ENCODE measurements at places on chromosomes 7 and 10.

DNA sequence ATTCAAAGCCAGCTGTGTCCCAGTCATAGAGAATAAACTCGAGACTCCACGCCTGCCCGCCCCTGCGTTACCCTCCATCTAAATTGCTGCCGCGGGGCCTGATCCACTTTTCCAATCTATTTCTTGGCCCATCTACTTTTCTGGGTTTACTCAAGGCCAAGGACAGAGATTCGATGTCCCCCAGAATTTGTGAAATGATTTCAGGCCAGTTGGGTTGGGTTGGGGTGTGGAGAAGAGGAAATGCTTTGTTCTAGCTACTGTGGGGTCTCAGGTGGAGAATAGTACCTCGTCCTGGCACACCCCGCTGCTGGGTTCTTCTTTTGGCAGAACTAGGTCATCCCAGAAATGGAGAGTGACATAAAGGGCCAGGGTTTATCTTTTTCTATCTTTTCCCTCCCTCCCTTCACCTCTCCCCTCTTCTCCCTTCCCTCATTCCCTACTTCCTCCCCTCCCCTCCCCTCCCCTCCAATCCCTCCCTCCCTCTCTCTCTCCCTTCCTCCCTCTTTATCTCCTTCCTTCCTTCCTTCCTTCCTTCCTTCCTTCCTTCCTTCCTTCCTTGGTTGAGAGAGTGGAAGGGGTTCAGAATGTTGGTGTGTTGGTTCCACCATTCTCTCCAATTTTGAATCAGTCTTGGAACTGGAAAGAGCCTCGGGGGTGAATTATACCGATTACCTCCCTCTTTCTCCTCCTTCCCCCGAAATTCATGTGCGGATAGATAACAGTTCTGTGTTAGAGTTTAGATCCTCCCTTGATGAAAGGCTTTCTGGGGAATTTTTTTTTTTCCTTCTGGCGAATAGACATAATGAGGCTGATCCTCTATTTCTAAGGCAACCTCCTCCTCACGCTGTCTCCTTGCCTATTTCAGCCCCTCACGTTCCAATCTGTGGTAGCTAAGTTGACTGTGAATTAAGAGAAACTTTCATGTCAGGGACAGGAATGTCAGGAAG is 1.2 kb upstream of the TMEM229A start:
- DNase-seq: no peak

- no peak for DNase-seq
Measured at GRCh38 chr10:308572-309085, 173.4 kb downstream of the ZMYND11 start.

DNA sequence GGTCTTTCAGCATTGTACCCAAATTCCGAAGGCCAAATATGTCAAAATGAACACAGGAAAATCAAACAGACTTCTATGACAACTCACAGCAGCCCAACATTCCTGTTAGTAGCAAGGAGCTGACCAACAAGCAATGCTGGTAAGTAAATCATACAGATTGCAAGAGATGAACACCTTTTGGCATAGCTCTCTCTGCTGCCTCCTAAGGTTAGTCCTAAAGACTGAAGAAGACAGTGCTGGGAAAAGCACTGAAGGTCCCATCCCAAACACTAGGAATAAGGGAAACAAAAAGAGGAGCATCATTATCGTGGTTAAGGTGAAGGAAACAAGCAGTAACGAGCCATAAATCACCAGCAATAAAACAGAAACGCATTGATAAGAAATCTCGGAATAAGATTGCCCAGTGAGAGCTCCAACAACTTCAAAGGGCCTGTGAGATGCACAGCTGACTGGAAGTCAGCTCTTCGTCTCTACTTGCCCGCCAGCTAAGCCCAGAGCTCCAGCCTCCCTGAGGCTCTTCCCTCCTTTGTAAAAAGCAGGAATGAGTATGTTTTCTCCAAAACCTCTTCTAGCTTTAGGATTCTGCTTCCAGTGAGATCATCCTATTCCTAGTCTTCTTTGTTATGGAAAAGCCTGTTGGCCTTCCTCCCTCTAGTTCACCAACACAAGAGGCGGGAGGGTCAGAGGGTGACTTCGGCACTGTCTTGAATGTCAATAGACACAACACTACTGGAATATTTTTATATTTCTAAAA is 15.3 kb downstream of the NUDT5 start:
- DNase-seq: no peak

- no peak for DNase-seq
Measured at GRCh38 chr7:23685731-23686130, 5.7 kb downstream of the FAM221A start.

DNA sequence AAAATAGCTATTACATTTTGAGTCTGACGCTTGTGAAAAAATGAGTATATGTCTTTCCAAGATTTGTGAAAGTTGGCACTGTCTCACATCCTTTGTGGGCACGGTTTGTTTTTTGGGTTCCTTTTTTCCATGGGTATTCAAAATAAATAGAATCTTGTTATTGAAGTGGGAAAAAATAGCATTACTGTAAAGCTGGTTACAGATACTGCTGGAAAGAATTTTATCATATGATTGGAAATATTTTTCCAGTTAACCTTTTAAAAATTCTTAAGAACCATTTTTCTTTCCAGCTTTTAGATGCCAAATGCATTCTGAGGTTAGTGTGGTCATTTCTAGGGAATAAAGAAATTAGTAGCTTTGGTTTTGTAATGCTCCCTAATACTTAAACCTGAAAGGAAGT is 11.4 kb downstream of the NET1 start:
- peak; percentile 58 for DNase-seq

- DNase-seq: no peak
Measured at GRCh38 chr10:47457826-47458225, 26.1 kb downstream of the ANXA8 start.

GRCh38 chr10:57894361-57894760 is 373.3 kb downstream of the IPMK start:
- DNase-seq: no peak

GRCh38 chr10:128895473-128895872 is 571.6 kb upstream of the MGMT start:
- no peak for DNase-seq

DNA sequence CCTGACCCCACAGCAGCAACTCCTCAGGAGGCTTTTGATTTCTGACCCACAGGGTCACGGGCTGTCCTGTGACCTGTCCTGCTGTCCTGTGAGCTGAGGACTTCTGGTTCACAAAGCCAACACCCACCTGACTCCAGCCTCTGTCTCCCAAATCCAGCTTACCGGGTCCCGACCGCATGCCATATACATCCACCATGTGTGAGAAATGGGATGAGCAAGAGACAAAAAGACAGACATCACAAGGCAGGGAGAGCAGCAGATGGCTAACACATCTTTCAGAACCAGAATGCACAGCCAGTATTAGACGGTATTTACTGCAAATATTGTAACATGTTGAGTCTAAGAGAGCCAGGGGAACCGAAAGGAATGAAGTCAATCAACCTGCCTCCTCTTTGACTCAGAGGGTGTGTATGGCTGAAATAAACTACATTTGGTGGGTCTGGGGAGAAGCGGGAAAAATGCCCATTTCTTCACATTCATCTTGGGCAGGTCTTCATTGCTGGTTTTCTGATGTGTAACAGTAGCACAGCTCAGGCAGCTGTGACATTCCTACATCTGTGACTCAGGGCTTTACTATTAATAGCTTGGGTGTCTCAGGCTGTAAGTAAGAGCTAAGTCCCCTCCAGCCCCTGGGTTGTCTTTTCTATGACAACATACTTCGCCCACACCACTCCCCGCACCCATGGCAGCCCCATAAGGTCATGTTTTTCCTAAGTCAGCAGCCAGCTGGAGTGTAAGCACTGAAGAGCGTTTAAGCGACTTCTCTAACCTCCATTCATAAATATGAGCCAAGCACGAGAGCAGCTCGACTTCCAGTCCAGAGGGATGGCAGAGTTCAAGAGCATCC is 25.0 kb downstream of the ABLIM1 start:
- DNase-seq: peak; percentile 67

- DNase-seq: no peak
Measured at GRCh38 chr7:135109562-135109961, 38.3 kb upstream of the TMEM140 start.

DNA sequence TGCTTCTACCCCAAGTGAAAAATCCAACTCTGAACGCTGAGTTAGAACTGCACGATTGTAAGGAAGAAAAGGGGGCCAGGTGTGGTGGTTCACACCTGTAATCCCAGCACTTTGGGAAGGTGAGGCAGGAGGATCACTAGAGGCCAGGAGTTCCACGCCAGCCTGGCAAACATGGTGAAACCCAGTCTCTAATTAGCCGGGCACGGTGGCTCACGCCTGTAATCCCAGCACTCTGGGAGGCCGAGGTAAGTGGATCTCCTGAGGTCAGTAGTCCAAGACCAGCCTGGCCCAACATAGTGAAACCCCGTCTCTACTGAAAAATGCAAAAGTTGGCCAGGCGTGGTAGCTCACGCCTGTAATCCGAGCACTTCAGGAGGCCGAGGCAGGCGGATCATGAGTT is 9.0 kb downstream of the GUSB start:
- no peak for DNase-seq

GRCh38 chr10:65358565-65358964 is 1567.3 kb upstream of the LRRTM3 start:
- DNase-seq: peak; percentile 1

DNA sequence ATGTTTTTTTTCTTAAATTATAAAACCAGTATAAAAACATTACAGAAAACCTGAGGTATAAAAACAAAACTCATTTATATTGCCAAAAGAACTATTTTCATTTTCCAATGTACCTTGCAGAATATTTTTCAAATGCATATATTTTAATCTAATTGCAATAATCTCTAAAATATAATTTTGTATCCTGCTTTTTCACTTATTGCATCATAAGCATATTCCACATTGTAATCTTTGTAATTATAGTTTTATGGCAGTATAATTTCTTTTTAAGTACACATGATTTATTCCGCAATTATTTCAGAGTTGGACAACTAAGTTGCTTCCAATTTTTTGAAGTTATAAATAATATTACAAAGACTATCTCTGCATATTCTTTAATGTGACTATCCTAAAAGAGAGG is 43.7 kb downstream of the SGCE start:
- no peak for DNase-seq

DNA sequence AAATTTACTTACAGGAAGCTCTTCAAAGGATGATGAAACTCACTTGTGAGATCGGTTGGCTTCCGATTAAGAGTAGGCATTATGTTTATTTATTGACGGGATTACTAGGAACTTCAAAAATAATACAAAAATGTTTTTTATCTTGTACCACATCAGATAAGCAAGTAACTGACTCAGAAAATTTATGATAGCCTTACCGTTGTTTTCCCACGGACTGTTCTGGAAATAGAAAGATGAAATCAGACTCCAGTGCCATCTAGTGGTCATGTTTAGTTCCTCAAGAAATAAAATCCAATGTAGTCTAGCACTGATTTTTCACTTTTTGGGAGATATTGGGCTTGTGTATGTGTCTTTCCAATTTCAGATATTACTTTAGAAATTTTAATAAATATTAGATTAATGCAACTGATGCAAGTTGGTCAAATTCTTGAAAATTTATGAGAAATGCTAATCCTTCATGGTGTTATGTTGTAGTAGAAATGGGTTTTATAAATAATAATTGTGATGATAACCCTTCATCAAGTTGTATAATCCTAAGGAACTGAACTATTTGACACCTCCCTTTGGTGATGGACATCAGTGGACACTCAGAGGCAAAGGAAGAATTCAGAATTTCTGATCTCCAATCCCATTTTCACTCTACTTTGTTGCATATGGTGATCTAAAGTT is 168.8 kb downstream of the TMEM26 start:
- peak; percentile 82 for DNase-seq

GRCh38 chr10:119426699-119427098 is 115.8 kb downstream of the RGS10 start:
- no peak for DNase-seq

DNA sequence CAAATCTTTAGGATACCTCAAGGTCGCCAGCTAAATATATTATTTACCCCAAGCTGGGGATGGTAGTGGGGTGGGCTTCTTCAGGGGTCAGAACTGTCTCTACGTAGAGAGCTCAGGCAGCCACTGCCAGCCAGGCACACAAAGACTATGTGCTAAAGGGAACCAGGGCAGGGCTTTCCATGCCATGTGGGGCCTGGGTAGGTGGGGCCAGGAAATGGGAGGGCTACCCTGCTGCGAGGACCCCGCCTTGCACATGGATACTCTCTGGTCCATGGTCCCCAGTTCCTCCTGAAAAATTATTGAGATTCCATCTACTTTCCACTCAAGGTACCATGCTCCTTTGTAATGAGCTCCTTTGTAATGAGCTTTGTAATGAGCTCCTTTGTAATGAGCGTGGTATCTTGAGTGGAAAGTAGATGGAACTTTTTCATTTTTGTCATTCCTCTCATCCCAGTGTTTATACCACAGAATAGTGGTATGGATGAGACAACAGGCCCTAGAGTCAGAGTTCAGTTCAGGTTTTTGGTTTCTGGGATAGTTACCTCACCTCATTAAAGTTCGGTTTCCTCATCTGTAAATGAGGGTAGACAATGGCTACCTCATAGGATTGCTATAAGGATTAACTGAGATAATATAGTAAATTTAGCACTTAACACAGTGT is 5.8 kb downstream of the SYNPO2L start:
- DNase-seq: no peak

GRCh38 chr10:14016011-14016536 is 314.6 kb downstream of the FRMD4A start:
- peak; percentile 81 for DNase-seq

GRCh38 chr7:116525913-116526861 is 1.4 kb downstream of the CAV1 start:
- peak; percentile 85 for DNase-seq

DNA sequence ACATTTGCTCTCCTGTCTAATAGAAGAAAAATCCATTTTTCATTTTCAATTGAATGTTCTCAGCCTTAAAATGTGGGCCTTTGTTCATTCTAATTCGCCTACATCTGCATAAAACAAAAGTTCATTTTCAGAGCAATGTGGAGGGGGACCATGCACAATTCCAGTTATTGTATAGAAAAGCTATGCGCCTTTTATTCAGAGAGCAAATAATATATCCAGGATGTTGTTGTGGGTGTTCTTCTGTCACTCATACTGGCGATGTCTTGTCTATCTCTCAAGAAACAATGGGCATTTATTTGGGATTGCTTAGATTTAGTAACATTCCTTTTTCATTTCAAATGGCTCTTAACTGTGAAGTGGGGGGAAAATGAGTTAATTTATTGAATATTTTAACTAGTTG is 56.4 kb downstream of the KIF5B start:
- DNase-seq: no peak

DNA sequence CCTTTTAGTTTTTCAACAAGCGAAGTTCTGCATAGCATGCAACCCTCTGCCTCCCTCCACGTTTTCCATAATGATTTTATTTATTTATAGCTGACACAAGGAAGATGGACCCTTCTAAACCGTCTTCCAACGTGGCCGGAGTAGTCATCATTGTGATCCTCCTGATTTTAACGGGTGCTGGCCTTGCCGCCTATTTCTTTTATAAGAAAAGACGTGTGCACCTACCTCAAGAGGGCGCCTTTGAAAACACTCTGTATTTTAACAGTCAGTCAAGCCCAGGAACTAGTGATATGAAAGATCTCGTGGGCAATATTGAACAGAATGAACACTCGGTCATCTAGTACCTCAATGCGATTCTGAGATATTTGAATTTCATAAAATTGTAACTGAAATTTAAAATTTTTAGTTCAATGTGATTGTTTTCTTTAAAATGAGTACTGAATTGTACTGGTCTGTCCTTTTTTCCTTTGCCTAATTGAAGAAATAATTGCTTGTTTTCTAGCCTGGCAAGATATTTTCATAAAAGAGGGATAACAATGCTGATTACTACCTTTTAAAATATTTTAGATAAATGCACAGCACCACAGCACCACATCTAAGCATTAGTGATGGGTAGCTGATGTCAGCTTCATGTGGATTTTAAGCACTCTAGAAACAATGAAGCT is 41.5 kb upstream of the SLC39A12 start:
- DNase-seq: peak; percentile 38

GRCh38 chr7:139230023-139230422 is 1.0 kb upstream of the UBN2 start:
- no peak for DNase-seq

Data from lung microvascular endothelial cell (primary cell).